Natural killer cell treated with Interleukin-12 subunit alpha and Interleukin-12 subunit beta and Interleukin-15 and Interleukin-18, amount 100 ng/mL, for 72 hours (primary cell): ENCODE measurements at places on chromosomes 12 and 14.

DNA sequence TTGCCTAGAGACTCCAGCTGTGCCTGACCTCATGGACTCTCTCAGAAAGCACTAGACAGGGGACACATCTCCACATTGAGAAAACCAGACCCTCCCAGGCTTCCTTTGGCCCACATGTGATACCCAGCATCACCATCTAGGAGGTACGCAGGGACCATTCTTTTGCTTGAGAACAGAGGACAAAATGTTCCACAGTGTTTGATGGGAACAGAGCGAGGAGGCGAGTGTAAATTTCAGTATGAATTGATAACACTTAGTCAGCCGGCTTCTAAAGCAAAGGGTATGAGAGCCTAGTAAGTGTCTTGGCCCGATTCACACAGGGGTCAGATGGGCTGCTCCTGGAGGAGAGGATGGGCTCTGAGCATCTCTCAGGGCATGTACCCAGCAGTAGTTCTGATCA is 1052.4 kb downstream of the BCL11B start:
- DNase-seq: no peak

DNA sequence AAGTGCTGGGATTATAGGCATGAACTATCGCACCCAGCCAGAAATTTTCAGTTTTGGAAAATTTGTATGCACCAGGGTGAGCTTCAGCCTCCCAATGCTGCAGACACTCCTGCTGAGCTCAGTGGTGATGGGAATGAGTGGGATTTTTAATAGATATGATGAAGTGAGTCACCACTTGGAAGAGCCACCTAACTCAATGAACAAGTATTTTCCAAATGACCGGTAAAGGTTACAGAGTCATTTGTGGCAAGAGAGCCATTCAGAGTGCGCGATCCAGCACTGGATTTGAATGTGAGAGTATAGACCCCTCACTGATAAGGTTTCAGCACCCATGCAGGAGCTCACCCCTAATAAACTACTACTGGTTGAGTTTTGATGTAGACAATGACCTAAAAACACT is 100.7 kb downstream of the PPP2R5C start:
- DNase-seq: no peak

GRCh38 chr12:3990501-3991280 is 117.5 kb upstream of the PARP11 start:
- no peak for DNase-seq

DNA sequence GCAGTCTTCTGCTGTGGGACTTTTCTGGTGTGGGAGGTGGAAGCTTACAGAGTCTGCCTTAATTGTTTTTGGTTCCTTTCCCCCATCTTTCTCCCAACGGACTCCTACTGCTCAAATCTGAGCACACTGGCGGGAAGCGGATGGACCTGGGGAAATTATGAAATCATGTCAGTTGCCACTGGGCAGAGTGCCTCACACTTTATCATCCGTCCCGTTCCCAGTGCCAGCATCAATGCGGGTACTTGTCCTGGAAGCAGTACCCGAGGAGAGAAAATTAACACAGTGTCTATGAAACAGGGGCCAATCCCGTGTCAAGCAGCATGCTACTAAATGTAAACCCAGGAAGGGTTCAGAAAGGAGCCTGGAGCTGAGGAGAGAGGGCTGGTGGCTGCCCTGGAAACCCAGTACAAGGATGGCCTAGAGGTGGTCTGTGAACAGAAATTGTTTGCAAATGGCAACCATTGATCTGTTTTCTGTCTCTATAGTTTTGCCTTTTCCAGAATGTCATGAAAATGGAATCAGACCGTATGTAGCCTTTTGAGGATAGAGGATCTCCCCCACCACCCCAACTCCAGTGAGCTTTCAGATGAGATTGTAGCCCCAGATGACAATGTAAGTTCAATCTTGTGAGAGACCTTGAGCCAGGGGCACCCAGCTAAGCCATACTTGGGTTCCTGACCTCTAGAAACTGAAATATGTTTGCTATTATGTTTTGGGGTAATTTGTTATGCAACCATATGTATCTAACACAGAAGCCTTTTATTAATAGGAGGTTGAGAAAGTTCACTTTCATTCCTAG is 908 bp upstream of the CDKL1 start:
- DNase-seq: no peak

DNA sequence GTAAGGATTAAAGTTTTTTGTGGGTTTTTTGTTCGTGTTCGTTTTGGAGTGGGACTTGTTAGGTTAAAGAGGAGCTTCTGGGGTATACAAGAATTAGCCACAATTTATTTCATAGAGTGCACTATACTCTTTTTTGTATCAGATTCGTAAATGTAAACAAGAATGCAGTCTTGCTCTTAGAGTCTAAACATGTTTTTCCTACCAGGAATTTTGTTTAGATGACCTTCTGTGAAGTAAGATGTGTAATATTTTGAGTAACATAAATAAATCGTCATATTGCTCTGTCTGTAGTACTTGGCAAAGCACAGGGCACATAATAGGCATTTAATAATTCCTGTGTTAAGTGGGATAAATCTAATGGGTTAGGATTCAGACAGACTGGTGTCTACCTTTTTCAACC is 9.6 kb downstream of the CNOT2 start:
- DNase-seq: no peak

DNA sequence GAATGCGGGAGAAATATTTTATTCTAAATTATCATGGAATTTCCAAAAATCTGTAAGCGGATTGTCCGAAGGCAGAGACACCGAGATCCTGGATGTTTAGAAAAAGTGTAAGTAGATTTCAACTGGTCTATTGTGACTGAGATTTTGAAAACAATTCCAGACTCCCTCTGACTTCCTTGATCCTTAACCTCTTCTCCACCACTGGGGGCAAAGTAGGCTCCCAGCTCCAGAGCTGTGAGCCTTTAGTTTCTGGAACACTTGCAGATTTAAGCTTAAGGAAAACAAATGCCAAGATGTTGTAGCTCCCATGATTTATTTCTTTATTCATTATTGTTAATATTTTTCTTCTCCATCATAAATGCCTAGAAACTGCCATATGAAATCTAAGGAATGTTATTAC is 1320.5 kb upstream of the SEL1L start:
- no peak for DNase-seq

DNA sequence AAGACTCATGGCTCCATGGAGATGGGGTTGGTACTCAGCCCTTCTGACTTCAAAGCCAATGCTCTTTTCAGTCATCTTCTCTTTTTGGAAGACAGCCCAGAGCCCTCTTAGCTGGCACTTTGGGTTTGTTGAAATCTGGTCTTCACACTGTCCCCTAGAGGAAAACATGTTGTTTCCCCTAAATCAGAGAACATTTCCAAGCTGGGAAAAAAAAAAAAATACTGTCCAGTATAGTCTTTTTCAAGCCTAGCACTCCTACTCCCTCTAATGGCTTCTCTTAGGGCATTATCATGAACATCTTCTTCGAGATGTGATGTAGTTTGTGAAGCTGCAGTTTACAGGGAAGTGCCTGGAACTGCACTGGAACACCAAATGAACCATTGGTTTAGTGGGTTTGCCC is 3.0 kb upstream of the ZC3H14 start:
- no peak for DNase-seq

DNA sequence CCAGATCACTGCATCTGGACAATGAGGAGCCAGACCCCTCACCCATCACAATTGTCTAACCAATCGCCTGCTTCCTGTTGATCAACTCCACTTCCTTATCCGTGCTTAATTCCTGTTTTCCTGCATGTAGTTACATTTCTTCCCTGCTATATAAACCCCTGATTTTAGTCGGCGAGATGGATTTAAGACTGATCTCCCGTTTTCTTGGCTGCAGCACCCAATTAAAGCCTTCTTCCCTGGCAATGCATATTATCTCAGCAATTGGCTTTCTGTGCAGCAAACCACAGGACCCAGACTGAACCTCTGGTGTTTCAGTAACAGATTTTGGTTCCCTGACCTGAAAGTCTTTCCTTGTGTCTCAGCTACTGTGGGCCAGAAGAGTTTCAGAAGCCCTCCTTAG is 272.3 kb downstream of the IPO8 start:
- no peak for DNase-seq

DNA sequence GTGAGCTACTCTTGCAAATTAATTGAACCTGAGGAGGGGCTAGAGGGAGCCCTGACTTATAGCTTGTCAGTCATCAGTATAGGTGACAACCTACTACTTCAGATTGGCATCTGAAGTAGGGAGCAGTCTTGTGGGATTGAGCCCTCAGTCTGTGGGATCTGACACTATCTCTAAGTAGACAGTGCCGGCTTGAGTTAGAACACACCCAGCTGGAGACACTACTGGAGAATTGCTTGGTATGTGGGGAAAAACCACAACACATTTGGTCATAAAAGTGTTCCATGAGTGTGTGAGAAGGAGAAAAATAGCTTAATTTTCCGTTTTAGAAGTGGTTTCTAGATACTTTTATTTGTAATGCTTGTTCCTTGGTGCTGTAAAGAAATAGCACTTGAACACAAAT is 30.5 kb upstream of the DDHD1 start:
- DNase-seq: no peak

GRCh38 chr12:63955831-63956666 is 111.5 kb downstream of the SRGAP1 start:
- DNase-seq: no peak

DNA sequence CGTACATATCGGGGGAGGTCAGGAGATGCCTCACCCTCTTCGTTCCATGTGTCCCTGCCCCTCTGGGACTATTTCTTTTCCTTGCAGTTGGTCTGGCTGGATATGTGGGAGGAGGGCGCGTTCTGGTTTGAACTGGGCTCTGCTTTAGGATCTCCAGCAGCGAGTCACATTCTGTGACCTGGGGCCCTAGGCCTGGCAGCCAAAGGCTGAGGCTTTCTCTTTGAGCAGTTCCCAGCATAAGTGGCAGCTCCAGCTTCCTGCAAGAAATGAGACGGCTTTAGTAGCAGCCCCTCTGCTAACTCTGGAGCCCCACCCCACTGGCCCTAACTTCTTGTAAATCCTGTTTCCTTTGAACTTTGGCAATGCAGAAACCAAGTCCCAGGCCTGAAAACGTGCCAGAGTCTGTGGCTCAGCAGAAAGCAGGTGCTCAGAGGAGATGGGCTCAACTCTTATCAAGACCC is 274.8 kb downstream of the DPF3 start:
- no peak for DNase-seq

- DNase-seq: no peak
These were observed 181.0 kb upstream of the BMP4 start for GRCh38 chr14:54137614-54137961.

DNA sequence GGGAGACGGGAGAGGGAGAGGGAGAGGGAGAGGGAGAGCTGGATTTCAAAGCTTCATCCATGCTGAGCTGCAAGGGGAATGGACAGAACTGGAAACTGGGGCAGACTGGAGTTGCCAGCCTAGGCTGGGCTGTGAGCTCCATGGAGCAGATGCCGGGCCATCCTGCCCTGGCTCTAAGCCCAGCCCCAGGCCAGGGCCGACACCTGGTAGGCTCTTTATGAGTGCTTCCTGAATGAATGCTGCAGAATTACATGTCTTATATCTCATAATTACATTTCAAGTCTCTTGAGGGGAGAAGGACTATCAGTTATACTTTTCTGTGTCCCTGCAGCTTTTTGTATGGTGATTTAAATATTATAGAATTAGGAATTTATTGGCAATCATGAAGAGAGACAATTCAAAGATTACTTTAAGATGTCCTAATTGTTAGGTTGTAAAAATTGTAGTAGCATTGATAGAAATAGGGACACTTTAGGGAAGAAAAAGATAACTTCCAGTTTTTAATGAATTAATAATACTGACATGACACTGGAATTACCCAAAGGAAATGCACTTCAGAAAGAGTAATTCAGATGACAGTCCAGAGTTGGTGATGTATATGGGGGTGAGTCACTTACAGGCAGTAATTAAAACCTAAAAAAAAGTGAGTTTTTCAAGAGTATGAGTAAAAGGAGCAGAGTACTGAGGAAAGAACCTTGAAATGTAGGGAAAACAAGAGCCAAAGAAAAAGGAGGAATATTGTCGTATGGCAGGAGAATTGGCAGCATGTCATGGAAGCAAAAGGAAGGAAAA is 29.0 kb downstream of the SCYL2 start:
- DNase-seq: no peak

DNA sequence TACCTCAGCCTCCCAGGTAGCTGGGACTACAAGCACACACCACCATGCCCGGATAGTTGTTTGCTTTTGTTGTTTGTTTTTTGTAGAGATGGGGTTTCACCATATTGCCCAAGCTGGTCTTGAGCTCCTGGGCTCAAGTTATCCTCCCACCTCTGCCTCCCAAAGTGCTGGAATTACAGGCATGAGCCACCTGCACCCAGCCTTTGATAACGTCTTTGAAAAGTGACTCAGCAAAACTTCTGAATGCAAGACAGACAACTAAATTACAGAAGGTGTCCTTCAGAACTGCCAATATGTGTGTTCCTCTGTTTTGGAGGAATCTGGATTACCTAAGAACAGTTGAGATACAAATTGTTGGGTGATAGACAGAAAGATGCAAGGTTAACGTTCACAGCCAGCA is 99.8 kb downstream of the ESR2 start:
- DNase-seq: no peak
